IPS DF 6.9 (cell line): ENCODE measurements at places on chromosomes 4 and X.

GRCh38 chr4:168712316-168712890 is 215.6 kb downstream of the PALLD start:
- no peak for DNase-seq

GRCh38 chr4:174600391-174600790 is 78.1 kb upstream of the HPGD start:
- DNase-seq: no peak

DNA sequence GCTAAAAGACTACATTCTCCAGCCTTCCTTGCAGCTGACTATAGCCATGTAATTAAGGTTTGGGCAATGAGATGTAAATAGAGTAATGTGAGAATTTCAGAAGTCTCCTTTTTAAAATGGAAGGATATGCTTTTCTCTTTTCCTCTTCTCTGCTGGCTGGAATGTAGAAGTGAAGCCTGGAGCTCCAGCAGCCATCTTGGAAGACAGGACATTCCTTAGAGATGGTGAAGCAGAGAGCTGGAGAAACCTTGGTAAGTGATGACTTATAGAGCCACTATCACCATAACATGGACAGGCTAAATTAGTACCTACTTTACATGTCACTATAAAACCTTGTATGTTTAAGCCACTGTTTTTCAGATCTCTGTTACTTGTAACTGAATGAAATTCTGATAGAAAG is 48.0 kb downstream of the RASL11B start:
- no peak for DNase-seq

DNA sequence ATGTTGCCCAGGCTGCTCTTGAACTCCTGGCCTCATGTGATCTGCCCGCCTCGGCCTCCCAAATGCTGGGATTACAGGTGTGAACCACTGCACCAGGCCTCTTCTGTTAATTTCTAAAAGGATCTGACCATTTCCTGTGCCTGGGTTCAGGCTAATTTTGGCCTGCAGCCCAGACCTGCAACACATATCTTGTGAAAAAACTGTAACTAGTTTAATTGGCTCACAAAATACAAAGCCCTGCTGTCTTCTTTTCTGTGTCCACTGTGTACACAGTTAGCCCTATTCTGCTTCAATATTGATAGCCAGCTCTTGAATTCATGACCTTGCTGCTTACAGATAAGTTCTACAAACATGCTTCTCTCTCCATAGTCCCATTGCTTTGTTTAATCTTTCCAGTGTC is 753.5 kb downstream of the PDHA2 start:
- DNase-seq: no peak

- DNase-seq: no peak
These were observed 45.8 kb upstream of the IL21 start for GRCh38 chr4:122666527-122667245.

DNA sequence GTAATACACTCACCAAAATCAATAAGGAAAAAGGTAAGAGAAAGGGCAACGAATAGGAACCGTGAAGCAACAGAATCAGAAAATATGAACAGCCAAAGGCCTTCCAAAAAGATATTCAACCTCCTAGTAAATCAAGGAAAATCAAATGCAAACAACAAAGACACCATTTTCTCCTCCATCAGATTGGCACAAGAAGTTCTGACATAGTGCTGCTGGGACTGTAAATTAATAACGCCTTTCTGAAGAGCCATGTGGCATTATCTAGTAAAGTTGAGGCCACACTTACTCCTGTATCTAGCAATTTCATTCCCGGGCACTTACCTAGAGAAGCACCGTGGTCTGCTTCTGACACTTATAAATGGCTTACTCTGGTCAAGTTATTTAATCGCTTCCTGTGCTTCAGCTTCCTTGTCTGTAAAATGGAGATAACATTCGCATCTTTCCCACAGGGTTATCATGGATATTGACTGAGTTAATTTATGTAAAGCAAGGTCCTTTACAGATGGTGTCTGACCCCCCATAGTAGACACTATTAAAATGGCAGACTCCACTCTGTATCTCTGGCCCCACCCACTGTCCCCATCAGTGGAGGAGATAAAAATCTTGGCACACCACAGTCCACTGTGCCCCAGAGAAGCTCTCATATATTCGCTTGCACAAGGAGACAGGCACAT is 20.5 kb upstream of the ENPP6 start:
- no peak for DNase-seq
